Heart left ventricle (tissue), 16 donors: ENCODE measurements at places on chromosomes 7 and 10. TPM values are rescaled to one million over a fixed set of nuclear protein-coding genes. Genes with fewer than 3 reads are reported as not detected.

Gene GET4
- polyA plus RNA-seq, result 19.7 TPM

- no peaks in the 10 kb centered on the region for H3K36me3 ChIP-seq
- H3K27me3 ChIP-seq, result no peaks in the 10 kb centered on the region
- no peak for DNase-seq
- peaks cover 6% of the 10 kb centered on the region for H3K4me1 ChIP-seq
- no peak overlapping the region for H3K27ac ChIP-seq
Observed at GRCh38 chr10:88886557-88886956, 6.5 kb downstream of the STAMBPL1 start.

DNA sequence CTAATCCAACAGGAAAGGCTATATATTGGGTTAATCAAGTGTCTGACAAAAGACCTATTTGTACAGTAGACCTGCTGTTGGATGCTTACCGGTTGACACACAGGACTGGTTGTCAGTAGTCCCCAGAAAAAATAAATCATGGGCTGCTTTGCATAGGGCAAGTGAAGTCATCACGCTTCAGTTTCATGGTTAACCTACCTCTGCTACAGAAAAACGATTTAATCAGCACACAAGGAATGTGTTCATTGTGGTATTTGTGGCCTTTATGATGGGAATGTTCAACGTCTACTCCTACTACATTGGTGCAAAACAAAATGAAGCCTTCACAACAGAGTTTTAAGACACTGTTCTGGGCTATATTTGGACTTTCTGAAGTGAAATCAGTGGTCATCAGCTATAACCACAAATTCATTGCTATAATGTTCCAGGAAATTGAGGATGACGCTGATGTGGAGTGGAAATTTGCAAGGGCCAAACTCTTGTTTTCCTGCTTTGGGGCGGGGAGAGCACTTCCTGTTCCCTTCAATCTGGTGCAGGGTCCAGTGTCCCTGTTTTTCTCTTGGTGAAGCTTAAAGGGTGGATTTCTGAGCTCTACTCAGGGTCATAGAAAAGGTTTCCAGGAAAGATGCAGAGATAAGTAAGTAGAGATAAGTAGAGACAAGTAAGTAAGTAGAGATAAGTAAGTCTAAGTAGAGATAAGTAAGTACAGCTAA is 39.3 kb upstream of the GGCT start:
- no peak overlapping the region for H3K4me3 ChIP-seq
- peak overlapping the region; percentile 9 for H3K27ac ChIP-seq
- DNase-seq, result no peak
- H3K36me3 ChIP-seq, result peaks cover 4% of the 10 kb centered on the region
- no peaks in the 10 kb centered on the region for H3K27me3 ChIP-seq

GRCh38 chr7:138083859-138084258 is 7.6 kb downstream of the AKR1D1 start:
- H3K4me3 ChIP-seq, result no peak overlapping the region
- no peak for DNase-seq
- no peaks in the 10 kb centered on the region for H3K27me3 ChIP-seq
